Stimulated activated naive CD4-positive, alpha-beta T cell treated with Interleukin-2 at 50 U/mL for 16 hours (primary cell): ENCODE measurements at places on chromosomes 11 and 22.

- no peak for DNase-seq
These were observed 126.8 kb downstream of the PHF21B start for GRCh38 chr22:44883011-44883421.

DNA sequence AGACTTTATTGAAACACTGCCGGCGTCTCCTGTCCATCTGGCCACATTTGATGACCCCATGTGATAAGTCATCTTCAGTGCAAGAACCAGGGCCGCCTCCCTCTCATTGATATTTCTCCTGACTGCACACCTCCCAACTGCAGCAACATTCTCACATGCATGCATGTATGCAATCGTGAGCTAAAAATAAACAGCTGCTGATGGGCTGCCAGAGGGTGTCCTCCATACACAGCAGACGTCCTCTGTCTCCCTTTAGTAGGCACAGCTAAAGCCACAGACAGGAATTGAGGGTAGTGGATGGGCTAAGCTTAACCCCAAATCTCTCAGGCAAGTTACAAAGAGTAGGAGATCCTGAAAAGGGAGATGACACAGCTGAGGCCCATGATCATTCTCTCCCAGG lies 106.7 kb upstream of the HSD17B12 start:
- DNase-seq, result no peak

- no peak for DNase-seq
These were observed 3.5 kb downstream of the OR51B5 start for GRCh38 chr11:5339771-5340322.

DNA sequence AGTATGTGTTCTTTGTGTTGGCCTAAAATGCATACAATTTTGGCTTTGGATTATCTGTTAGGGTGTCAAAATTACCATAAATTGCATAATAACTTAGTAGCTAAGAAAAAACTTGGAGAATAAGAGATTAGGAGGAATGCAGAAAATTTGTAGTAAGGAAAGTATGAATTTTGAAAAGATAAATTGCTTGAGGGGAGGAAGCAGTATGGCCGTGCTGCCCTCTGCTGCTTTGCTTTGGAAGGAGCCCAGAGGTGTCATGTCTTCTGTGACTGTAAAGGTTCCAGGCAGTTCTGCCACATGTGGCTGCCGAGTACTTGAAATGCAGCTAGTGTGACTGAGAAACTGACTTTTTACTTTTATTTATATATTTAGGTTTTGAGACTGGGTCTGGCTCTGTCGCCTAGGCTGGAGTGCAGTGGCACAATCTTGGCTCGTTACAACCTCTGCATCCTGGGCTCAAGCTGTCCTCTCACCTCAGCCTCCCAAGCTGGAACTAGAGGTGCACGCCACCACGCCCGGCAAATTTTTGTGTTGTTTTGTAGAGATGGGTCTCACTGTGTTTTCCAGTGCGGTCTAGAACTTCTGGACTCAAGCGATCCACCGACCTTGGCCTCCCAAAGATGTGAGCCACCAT lies 1.8 kb downstream of the ADSL start:
- DNase-seq, result peak; percentile 62

DNA sequence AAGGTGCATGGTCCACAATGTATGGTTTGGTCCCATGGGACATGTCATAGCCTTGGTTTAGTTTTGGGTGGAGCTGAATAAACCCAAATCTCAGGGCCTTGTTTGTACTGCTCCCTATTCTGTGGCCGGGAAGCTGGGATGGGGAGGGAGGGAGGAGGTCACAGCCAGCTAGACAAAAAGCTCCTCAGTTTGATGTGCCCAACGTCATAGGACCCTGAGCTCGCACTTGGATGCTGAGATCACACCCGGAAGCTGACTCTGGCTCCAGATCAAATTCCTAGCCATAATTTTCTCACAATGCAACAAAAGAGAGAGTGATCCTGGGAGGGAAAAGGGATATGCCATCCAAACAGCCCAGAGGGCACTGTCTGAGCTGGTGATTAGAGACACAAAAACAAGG lies 1.5 kb downstream of the HSPB2 start:
- no peak for DNase-seq

DNA sequence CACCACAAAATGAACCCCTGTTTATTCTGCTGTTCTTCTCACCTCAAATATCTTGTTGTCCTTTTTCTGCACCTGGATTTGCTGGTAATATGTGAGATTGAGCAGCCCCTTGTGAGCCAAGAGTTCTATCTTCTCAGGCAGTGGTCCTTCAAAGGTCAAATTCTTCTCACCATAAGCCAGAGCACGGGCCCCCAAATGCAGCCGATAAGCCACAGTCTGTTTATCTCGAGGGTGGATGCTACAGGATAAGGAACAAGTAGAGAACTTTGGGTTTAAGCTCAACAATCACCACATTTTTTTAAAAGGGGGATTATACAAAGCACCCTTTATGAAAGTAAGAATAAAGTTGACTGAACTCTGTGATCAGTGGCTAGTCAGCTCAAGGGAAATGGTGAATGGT lies 15.8 kb downstream of the TBRG1 start:
- DNase-seq, result no peak

DNA sequence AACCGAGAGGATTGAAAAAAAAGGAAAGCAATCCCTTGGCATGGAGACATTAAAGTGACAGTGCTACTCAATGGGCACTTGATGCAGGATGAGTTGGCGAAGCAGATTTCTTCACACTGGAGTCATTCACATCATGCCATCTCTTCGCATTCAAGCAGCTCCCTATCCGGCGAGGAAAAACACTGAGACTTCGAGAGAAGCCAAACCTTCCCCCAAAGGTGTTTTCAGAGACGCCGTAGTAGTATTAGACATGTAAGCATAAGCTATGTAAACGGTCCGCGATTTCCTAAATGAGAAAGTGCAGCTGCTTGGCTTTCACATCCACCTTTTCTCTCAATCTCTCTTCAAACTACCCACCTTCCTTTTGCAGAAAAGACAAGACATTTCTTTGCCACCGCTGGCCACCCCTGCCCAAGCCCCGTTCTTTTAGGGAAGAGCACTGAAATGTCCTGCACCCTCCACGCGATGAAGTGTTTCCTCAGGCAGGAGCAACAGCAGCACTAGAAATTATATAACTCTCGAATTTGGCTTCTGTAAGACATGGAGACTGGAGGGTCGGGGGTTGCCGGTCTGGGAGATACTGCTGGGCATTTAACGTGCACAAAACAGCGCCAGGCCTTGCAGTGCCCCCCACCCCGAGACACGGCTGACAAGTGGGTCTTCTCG lies at the start of gene DLG2:
Gene DLG2 (minus strand): TSS at position 13 of the 666 bp plus-strand sequence.
- no peak for DNase-seq

DNA sequence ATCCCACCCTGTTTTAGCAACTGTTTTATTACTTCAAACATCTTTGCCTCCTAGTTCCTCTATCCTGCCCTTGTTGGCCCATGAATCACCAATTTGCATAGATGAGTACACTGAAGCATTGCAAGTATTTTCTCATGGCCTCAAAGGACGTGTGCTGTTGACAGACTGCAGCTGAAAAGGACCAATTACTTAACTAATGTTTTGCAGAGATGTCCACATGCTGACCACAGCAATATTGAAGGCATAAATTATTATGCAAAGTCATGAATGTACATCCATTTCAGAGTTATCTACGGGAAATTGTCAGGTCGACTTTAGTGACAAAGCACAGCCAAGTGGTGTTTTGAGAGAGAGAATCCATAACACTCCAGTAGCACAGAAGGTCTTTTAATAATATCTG lies 64.8 kb downstream of the CADM1 start:
- DNase-seq, result no peak

DNA sequence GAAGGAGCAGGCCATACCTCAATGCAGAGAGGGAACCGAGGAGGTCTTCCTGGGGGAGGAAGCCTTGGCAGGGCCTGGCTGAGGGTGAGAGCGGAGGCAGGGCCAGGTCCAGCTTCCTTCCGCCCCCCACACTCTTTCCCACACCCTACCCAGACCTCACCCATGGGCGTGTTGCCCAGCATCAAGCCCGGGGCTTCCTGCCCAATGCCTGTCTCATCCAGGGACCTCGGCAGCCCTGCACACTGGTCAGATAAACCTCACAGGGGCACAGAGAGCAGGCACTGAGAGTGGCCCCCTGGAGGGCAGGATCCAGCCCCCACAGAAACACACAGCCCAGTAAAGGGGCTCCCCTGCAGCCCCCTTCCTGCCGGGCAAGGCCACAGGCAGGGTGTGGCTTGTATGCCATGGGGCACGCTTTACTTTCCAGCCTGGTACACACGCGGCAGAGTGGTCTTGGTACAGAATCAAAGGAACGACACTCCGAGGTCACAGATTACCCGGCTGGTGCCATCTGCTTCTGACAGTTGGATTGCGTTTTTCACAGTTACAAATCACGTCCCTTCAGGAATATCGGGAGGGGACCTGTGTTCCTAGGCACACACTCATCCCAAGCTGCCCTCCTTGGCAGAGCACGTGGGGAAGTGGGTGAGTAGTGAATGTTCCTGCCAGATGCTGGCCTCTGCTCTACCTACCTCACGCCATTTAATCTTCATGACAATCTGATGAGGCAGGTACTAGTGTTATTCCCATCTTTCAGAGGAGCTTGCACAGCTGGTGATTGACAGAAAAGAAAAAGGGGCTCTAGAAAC lies 20.0 kb upstream of the CD5 start:
- no peak for DNase-seq

- DNase-seq, result no peak
These were observed 100.8 kb downstream of the LDLRAD3 start for GRCh38 chr11:36044636-36045035.

DNA sequence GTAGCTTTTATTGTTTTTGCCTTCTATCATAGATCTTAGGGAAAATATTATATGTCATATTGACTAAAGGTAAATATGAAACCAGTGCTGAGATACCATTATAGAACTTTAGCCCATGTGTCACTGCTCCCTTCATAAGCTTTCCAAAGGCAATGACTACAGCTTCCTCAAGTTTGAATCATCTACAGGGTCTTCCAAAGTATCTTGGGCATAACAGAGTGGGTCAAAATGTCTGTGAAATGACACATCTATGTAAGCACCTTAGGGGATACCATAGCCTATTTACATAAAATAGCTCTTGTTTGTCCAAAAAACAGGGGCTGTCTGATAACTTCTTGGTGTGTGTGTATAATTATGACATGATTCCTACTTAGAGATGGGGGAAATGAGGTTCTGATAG lies 52.5 kb downstream of the RELT start:
- no peak for DNase-seq

DNA sequence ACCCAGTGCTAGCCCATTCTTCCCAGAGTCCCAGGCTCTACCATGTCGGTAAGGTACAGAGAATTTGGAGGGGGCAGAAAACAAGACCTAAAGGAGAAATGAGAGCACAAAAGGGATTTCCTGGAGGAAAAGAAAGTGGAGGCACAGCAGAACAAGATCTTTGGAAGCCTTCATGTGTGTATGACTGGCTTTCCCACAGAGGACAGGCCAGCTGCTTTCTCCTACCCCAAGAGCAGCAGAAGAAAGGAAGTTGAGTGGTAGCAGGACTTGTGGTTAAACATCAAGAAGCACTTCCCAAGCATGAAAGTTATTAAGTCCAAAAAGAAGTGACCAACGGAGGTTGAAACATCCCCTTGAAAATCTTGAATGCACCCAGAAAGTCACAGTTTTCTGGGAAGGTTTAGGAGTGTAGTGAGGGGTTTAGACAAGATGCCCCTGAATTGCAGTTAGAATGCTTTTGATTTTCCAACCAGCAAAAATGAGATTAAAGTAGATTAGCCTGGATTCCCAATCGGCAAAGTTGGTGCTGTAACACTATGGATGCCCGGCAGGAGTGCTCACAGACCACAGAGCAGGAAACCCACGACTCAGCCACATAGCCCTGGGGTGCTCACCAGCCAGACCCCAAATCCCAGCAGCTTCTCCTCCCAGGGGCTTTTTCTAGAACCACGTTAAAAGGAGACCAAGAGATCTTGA lies 608 bp downstream of the TMPRSS13 start:
- DNase-seq, result no peak

GRCh38 chr11:76327756-76328388 lies 53.1 kb downstream of the THAP12 start:
- no peak for DNase-seq

GRCh38 chr11:121359591-121359990 lies 67.0 kb downstream of the SC5D start:
- DNase-seq, result no peak

GRCh38 chr11:31823644-31824331 lies 12.7 kb upstream of the PAX6 start:
- no peak for DNase-seq

- DNase-seq, result no peak
These were observed 72.3 kb upstream of the GNAZ start for GRCh38 chr22:22997988-22998387.
